ENCODE measurements at places on chromosomes 3 and 15. TPM values are rescaled to one million over a fixed set of nuclear protein-coding genes. Genes with fewer than 3 reads are reported as not detected.

DNA sequence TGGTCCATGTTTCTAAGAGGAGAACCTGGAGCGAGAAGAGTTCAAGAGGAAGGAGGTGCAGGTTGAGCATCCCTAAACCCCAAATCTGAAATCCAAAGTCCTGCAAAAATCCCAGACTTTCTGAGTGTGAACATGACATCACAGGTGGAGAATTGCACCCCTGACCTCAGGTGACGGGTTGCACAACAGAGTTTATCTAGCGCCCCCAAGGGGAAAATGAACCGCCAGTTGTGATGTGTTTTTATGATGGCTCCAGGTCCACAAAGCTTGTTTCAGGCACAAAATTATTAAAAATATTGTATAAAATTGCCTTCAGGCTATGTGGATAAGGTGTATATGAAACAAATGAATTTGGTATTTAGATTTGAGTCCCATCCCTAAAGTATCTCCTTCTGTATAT lies 420.0 kb downstream of the GABRB3 start:
- no peak for DNase-seq

- peak; percentile 97 for DNase-seq
Observed at GRCh38 chr3:185744997-185745843, 79.6 kb downstream of the IGF2BP2 start.

GRCh38 chr3:72411843-72412242 lies 436.4 kb downstream of the SHQ1 start:
- no peak for DNase-seq

GRCh38 chr15:29142129-29142747 lies 127.4 kb downstream of the NSMCE3 start:
- no peak for DNase-seq

DNA sequence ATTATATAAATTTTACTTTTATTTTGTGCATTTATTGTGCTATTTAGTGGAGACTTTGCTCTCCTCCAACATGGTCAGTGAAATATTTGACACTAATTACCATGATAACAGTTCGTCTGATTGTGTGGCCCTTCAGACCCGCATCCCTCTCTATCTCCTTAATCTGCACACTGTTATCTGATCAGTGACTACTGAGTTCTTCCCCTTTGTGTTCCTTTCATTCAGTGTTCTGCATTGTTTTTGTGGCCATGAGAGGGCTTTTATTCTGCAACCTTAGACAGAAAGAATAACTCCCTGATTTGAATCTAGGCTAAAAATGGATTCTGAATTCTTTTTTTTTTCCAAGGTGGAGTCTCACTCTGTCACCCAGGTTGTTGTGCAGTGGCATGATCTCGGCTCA lies 11.9 kb upstream of the FMN1 start:
- DNase-seq, result no peak

GRCh38 chr3:85662462-85662861 lies 703.7 kb downstream of the CADM2 start:
- no peak for DNase-seq

Gene VGLL4
- 28.9 TPM for total RNA-seq

DNA sequence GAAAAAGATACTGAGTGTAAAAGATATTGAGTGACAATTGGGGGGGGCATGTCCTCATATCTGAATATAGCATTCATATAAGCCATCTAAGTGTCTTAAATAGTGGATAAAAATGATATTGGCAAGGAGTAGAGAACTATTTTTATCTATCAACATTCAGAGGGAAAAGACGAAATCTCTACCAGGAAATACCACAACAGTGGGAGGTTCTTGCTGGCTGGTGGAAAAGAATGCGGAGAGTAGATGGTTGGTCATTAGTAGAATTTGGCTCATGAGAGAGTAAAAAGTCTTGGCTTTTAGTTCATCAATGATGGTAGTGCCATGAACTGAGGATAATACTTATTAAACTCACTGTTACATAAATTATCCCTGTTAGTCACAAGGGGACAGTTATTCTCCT lies 4.8 kb upstream of the TCF12 start:
- no peak for DNase-seq

- DNase-seq, result no peak
Observed at GRCh38 chr3:43213631-43214030, 72.7 kb upstream of the SNRK start.

DNA sequence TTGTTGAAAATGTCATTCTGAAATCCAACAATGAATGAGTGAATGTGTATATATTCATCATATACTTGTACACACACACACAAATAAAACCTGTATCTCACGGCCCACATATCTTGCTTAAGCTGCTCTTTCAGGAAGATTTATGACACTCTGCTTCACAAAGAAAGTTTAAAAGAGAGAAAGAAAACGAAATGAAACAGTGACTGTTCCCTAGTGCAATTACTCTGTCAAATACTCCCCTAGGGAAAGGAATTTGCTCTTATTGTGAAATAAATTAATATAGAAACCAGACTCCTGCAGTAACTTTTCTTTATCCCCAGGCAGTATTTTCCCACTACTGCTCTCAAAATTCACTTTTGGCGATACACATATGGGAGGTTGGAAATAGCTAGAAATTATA lies 329.1 kb downstream of the VPS13C start:
- no peak for DNase-seq

DNA sequence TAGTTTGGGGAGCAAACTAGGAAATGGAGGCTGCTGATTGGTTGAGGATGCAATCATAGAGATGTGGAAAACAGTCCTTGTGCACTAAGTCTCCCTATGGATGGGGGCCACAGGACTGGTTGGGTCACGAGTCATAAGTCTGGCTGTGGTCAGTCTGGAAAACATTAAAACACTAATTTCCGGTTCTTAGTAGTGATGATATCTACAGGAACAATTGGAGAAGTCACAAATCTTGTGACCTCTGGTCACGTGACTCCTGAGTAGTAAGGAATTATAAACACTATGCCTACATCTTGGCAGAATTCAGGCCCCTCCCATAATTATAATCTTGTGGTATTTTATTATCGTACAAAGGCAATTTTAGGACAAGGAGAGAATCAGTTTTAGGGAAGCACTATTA lies 317.3 kb upstream of the ARPP21 start:
- peak; percentile 10 for DNase-seq

Gene OR5K4
- total RNA-seq, result not detected

DNA sequence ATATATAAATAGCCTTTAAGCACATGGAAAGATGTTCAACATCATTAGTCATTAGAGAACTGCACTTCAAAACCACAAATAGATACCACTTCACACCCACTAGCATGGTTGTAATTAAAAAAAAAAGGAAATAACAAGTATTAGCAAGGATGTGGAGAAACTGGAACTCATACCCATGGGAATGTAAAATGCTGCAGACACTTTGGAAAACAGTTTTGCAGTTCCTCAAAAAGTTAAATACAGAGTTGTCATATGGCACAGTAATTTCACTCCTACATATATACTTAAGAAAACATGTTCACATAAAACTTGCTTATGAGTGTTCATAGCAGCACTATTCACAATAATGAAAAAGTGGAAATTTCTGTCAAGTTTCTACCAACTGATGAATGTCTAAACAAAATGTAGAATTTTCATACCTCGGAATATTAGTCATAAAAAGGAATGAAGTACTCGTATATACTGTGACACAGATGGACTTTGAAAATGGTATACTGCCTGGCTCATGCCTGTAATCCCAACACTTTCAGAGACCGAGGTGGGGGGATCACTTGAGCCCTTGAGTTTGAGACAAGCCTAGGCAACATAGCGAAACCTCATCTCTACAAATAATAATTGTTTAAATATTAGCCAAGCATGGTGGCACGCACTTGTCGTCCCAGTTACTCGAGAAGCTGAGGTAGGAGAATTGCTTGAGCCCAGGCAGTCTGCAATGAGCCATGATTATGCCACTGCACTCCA lies 28.1 kb downstream of the BCL2A1 start:
- DNase-seq, result peak; percentile 33

DNA sequence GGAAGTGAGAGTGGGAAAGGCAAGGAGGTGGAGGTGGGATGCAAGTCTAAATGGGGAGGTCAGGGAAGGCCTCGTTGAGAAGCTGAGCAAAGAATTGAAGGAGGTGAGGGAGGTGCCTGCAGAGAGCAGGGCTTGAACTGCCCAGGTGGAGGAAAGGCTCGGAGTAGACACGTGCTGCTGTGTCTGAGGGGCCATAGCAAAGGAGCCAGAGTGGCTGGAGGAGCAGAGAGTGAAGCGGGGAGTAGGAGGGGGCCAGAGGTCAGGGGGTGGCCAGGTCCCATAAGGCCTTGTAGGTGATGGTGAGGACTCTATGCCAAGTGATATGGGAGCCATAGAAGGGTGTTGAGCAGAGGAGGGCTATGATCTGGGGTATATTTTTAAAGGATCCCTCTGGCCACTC lies 21.4 kb upstream of the HRH1 start:
- DNase-seq, result no peak

- peak; percentile 84 for DNase-seq
Observed at GRCh38 chr15:91974321-91974720, 120.8 kb downstream of the SLCO3A1 start.

DNA sequence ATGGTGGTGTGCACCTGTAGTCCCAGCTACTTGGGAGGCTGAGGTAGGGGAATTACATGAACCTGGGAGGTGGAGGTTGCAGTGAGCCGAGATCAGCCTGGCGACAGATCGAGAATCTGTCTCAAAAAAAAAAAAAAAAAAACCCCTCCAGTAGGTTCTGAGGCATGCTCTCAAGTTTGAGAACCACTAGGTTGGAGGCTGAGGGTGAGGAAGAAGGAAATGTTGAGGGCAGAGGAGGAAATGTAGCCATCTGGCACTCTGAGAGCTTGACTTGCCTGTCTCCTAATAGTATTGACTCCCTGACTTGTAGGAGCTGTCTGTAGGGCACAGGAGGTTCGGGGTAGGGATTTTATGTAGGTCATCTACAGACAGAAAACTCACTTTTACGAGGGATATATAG lies 204.6 kb downstream of the OPA1 start:
- DNase-seq, result no peak

DNA sequence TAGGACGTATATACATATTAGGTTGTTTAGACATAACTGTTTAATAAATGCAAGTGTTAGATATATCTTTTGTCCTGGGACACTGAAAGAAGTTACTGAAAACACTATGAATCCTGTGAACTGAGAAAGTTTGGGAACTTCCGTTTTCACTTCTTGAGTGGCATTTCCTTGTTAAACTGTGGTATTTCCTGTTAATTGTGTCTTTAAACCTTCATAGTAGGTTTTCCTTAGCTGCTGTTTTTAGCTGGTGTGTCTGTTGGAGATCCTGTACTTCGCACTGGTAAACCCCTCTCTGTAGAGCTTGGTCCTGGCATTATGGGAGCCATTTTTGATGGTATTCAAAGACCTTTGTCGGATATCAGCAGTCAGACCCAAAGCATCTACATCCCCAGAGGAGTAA lies 37.1 kb downstream of the ATP6V1A start:
- DNase-seq, result peak; percentile 47

Gene LRTM1
- total RNA-seq, result not detected

DNA sequence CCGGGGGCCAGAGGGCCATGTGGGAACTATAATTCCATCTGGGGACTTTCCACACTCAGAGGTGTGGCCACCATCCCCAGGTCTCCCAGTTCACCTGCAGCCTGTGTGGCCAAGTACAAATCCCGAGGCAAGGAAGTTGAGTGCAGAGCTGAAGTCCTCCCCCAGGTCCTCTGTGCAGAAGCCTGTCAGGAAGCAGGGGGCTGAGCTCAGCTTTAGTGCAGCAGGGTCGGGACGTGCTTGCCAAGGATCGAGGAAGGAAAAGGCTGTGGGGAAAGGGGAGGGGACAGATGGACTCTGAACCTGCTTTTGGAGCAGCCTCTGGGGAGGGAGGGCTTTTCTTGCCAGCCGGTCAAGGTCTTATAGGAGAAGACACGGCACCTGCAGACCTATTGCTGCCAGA lies 67.7 kb downstream of the CHRNA7 start:
- DNase-seq, result no peak

Gene CAV3
- total RNA-seq, result not detected

Gene ROPN1
- total RNA-seq, result not detected

DNA sequence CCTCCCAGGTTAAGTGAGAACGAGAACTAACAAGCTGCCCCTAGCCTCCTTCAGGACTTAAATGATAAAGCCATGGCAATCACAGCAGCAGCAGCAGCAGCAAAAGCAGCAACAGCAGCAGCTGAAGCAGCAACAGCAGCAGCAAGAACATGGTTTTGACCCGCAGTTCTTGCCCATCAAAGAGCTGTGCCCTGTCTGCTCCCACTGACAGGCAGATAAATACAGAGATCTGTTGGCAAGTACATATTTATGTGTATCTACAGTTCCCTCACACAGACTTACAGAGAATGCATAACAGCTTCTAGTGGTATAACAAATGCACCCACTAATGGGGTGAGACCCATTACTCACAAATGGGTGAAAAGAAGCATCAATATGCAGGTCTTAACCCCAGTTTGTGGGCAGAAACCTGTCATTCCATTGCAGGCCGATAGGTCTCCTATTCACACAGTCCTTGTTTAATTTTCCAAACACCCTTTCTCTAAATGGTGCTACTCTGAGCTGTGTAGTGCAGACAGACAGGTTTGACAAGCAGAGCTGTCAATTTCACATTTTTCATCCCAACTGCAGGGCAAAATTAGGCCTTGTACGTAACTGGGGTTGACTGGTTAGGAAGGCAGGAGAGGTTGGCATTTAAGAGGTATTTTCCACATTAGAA lies 316.3 kb downstream of the TIGIT start:
- no peak for DNase-seq

DNA sequence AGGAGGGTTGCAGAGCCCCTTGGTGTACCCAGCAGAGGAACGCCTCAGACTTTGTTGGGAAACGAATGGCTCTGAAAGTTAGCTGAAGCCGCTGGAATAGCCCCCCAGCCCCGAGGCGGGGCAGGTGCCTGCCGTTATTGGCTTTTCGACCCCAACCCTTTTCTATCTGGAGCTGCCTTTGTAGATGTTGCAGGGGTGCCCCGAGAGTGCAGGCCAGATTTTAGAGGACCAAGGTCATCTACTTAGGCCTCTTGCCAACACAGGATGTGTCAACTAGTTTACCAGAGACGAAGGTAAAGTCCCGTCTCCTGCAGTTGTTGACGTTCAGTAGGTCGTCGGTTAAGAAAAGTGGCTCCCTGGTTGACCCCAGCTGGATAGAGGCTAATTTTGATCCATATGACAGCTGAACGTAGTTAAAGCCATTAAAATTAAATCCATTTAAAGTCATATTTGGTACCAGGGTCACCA lies 579 bp upstream of the UBE3A start:
- DNase-seq, result peak; percentile 39

GRCh38 chr3:32532434-32532833 lies 29.8 kb upstream of the CMTM6 start:
- no peak for DNase-seq

Gene AGBL1
- not detected for total RNA-seq

Gene SLC35A5
- total RNA-seq, result 81.3 TPM

Gene CPLX3
- not detected for total RNA-seq

DNA sequence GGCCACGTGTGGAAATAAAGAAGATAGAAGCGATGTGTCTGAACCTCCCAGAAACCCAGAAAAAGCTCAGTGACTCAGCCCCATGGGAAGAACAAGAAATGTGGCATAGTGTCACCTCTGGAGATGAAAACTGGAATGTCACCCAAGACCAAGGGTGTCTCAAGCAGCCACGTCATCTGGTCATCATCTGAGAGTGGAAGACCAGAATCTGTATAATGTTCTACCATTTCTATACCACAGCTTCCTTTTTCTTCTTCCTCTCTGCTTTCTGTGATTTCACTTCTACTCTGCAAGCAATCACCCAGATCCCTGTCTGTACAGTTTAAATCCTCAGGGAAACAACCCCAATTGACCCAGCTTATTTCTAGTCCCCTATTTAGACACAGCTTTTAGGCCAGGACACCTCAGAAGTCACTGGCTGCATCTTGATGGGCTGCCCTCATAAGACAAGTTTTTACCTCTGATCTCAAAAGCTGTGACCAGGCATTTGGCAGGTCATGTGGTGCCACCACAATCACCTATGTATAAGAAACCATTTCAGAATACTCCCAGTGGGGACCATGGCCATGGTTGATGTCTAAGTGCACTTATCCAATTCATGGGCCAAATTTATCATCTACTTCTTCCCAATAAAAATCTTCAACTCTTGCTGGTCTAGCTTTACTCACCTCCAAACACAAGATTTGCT lies 278.5 kb upstream of the UMPS start:
- no peak for DNase-seq
